SHP77 (cell line): ENCODE measurements at places on chromosomes 1 and 21.
A peak's percentile ranks its signal among the peaks of the same experiment; 100 is the strongest.

DNA sequence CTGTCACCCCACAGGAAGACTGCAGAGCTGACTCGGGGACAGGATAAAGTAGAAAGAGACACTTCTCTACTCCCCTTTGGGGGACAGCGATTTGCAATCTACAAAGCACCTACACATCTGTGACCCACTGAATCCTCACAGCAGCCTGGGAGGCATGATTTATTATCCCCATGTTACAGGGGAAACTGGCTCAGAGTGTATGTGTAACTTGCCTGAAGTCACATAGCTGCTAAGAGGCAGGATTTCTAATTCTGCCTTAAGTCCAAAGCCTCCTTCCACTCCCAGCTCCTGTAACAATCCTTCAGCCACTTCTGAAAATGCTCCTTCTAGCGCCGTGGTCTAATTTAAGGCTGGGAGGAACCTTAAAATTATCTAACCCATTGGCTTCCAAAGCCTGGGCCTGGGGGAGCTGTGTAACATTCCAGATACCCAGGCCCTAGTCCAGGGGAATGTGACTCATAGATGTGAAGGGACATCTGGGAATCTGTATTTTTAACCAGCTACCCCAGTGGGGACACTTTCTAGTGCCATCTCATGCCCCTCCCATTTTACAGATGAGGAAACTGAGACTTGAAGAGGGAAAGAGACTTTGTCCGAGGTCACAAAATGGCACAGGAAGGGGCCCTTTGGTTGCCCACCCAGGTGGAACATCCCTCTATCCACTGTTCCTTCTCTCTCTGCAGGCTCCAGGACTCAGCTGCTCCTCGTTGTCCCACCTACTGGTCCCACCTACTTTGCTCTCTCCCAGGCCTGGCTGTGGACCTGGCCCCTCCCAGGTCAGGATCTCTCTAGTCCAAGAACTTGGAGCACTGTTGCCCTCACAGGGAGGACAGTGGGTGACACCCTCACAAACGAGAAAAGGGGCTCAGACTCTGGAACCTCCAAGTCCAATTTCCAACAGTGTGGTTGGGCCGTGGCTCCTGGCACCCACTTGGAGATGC lies 48.9 kb downstream of the AHDC1 start:
- DNase-seq, result no peak

- DNase-seq, result no peak
These were observed 273.7 kb upstream of the ST6GALNAC5 start for GRCh38 chr1:76593618-76594017.

DNA sequence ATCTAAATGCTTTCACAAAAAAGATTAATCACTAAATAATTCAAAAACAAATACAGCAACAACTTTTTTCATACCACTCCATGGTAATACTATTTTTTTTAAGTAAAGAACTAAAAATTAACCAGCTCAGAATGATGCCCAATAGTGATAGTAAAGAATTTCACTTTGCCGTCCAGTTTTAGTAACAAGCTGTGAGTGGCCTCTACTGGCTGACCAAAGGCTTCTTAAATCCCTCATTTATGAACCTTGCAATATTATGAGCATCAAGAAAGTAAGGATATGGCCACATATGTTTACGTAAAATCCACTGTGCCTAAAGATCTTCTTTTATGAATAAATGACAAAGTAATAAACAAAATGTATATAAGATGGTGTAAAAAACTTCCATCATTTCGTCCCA lies 108.6 kb downstream of the GPATCH2 start:
- no peak for DNase-seq

- DNase-seq, result no peak
These were observed 117.6 kb downstream of the LEPR start for GRCh38 chr1:65538086-65538485.

DNA sequence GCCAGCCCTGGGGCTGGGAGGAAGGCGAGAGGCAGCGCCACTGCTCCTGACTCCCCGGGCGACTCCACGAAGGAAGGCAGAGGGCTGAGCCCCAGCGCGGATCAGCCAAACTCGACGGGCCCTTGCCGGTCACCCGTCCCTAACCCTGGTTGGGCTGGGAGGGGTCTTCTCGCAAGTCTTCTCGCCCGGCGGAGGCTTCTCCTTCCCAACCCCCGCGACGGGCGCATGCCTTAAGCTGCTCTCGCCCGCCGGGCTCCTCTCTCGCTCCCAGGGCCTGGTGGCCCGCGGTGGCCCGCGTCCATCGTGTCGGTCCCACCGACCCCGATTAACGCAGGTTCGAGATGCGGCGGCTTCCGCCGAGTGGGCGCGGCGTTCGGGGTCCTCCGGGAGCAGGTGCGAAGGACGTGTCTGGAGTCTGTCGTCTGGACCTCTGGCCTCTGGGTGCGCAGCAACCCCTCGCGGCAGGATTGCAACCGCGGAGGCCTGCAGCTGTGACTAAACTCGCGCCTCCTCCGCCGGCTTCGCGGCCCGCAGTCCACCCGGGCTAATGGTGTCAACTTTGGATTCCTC lies 29.0 kb upstream of the PPM1J start:
- no peak for DNase-seq

DNA sequence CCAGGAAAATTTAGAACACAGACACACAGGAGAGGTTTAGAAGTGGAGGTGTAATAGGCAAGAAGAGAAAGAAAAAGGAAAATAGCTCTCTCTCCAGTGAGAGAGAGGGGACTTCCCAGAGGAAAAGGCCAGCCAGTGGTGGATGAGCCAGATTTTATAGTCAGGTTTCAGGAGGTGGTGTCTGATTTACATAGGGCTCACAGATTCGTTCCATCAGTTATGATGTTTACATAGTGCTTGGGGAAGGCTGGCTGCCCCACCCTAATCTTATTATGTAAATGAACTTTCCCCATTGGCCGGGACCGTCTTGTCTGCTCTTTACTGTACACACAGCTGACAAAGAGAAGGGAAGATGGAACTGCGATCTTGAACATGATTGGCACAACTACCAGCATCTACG lies 797.3 kb downstream of the PLA2G4A start:
- peak; percentile 19 for DNase-seq

GRCh38 chr1:26280333-26281042 lies 602 bp downstream of the SH3BGRL3 start:
- no peak for DNase-seq

GRCh38 chr1:231049121-231049979 lies 9.3 kb upstream of the FAM89A start:
- no peak for DNase-seq

- DNase-seq, result no peak
These were observed 57.1 kb downstream of the EVA1C start for GRCh38 chr21:32469628-32470027.

GRCh38 chr1:100485855-100486258 lies 52.1 kb upstream of the GPR88 start:
- DNase-seq, result no peak
